SK-N-SH (cell line): ENCODE measurements at places on chromosomes 3 and 15. TPM values are rescaled to one million over a fixed set of nuclear protein-coding genes. Genes with fewer than 3 reads are reported as not detected.

DNA sequence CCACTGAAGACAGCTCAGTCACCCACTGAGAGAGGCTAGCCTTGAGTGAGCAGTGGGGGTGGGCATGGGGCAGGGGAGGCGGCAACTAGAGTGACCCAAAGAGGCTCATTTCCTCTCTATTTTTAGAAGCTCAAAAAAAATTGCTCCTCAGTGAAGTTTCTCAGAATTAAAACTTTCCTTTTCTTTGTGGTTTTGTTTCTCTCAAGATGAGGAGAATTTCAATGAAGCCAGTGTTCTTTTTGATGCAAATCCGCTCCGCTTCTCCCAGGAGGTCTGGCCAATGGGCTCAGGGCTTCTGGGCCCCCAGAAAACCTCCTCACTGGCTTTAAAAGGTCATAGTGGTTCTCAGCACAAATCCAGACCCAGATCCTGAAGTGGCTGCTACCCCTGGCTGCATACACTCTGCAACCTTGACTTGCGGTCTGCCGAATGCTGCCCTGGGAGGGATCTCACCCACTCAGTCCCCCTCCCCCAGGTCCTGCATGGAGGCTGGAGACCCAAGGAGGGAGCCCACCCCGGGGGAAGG is at the start of gene ACSBG1:
Gene ACSBG1 (minus strand): TSS at position 51 of the 526 bp plus-strand sequence. CDS start 64 bp downstream, outside the sequence.
- peaks cover 5% of the 10 kb centered on the region; the same call in 1 of the 2 replicates for H3K27me3 ChIP-seq
- H3K36me3 ChIP-seq: no peaks in the 10 kb centered on the region
- DNase-seq: no peak
- no peak within 1 kb of the TSS for H3K4me3 ChIP-seq

GRCh38 chr15:66294157-66294931 is 976 bp downstream of the DIS3L start:
- peak overlapping the region; percentile 80 for H3K4me3 ChIP-seq
- peak overlapping the region; percentile 88 for H3K27ac ChIP-seq
- no peaks in the 10 kb centered on the region for H3K36me3 ChIP-seq
- peaks cover 26% of the 10 kb centered on the region for H3K4me1 ChIP-seq
- no peaks in the 10 kb centered on the region for H3K27me3 ChIP-seq

DNA sequence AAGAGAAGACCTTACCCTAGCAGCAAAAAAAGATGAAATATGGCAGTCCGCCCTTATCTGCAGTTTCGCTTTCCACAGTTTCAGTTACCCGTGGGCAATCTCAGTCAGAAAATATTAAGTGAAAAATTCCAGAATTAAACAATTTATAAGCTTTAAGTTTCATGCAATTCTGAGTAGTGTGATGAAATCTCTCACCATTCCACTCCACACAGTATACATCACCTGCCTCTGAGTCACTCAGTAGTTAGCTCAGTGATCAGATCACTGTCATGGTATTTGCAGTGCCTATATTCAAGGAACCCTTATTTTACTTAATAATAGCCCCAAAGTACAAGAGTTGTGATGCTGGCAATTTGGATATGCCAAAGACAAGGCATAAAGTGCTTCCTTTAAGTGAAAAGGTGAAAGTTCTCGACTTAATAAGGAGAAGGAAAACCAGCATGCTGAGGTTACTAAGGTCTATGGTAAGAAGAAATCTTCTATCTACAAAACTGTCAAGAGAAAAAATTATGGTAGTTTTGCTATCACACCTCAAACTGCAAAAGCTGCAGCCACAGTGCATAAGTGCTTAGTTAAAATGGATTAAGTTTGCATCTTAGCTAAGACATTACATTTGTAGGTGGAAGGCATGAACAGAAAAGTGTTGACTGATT is 48.1 kb downstream of the HSPBAP1 start:
- no peaks in the 10 kb centered on the region for H3K27me3 ChIP-seq
- DNase-seq: no peak
- no peaks in the 10 kb centered on the region for H3K4me1 ChIP-seq
- H3K36me3 ChIP-seq: peaks cover 19% of the 10 kb centered on the region
- H3K27ac ChIP-seq: no peak overlapping the region

- no peak for DNase-seq
- H3K4me1 ChIP-seq: no peaks in the 10 kb centered on the region
- no peak overlapping the region for H3K4me3 ChIP-seq
- H3K36me3 ChIP-seq: no peaks in the 10 kb centered on the region
- H3K27ac ChIP-seq: no peak overlapping the region
These were observed 342.1 kb downstream of the NR2F2 start for GRCh38 chr15:96672629-96673028.

DNA sequence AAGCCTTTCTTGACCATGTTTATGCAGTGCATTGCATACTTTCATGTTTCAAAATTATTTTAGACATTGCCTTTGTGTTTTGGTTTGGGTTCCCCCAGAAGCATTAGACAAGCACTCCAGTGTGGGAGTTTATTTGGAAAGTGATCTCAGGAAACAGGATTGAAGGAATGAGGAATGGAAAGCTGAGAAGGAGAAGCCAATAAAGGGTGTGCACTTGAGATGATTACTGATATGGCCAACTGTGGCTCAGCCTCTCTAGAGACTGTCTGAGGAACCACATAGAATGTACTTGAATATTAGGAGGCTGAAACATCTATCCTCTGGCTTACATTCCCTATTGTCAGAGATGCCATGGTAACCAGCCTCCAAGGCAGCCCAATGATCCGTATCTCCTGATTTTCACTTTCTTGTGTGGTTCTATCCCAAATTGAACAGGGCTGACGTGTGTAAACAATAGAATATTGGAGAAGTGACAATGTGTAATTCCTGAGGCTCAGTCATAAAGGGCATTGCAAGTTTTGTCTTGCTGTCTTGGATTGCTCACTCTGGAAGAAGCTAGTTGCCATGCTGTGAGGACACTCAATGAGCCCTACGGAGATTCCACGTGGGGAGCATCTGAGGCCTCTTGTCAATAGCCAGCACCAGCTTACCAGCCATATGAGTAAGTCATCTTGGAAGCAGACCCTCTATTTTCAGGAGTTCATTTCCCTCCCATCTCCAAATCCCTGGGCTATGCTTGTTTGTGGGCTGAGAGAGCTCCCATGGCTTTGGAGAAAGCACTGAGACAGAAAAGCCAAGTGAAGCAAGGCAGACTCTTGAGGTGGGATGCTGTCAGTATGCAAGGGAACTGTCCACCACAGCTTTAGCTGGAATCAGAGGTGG is 84.7 kb downstream of the SCN11A start:
- no peaks in the 10 kb centered on the region; the same call in 1 of the 2 replicates for H3K4me1 ChIP-seq
- DNase-seq: no peak
- no peaks in the 10 kb centered on the region for H3K36me3 ChIP-seq
- H3K27ac ChIP-seq: no peak overlapping the region

GRCh38 chr3:10516544-10517452 is 11.4 kb upstream of the ATP2B2 start:
- no peak for DNase-seq
- H3K36me3 ChIP-seq: no peaks in the 10 kb centered on the region
- H3K4me1 ChIP-seq: no peaks in the 10 kb centered on the region
- H3K27ac ChIP-seq: no peak overlapping the region

DNA sequence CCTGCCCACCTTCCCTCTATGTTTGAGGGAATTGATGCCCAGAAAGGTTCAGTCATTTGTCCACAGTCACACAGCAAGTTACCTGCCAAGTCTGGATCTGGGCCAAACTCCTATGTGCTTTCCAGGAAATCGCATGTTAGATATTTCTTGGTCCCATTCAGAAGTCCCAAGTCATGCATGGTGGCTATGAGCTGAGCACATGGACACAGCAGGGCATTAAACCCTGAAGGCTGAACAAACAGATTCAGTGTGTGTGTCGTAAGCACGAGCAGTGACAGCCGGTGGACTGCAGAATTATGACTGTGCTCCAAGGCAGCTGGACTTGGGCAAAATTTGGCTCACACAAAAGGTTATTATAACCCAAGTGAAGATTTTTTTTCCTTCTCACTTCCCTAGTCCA is 11.4 kb upstream of the SLC6A6 start:
- no peaks in the 10 kb centered on the region for H3K36me3 ChIP-seq
- H3K4me3 ChIP-seq: no peak overlapping the region
- no peak overlapping the region for H3K27ac ChIP-seq
- DNase-seq: no peak
- H3K27me3 ChIP-seq: no peaks in the 10 kb centered on the region; the same call in 1 of the 2 replicates
- no peaks in the 10 kb centered on the region for H3K4me1 ChIP-seq

DNA sequence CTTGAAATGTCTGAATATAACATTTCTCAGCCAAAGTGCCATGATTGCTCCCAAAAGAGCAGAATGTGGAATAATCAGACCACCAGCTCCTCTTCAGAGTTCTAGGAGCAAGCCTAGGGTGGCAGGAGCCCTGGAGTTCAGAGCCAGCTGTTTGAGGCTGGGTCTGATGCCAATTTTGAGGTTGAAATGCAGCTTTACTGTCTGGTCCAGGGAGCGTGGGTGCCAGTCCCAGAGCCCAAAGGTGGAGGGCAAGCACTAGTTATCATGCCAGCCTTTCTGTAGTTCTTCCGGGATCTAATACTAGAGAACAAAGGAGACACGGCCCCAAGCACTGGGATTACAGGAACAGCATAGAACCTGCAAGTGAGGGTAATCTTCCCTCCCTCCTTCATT is 69.3 kb downstream of the TNFAIP8L3 start:
- DNase-seq: no peak
- no peaks in the 10 kb centered on the region for H3K27me3 ChIP-seq
- H3K27ac ChIP-seq: no peak overlapping the region
- H3K36me3 ChIP-seq: no peaks in the 10 kb centered on the region
- H3K4me1 ChIP-seq: peaks cover 3% of the 10 kb centered on the region
- no peak overlapping the region for H3K4me3 ChIP-seq

DNA sequence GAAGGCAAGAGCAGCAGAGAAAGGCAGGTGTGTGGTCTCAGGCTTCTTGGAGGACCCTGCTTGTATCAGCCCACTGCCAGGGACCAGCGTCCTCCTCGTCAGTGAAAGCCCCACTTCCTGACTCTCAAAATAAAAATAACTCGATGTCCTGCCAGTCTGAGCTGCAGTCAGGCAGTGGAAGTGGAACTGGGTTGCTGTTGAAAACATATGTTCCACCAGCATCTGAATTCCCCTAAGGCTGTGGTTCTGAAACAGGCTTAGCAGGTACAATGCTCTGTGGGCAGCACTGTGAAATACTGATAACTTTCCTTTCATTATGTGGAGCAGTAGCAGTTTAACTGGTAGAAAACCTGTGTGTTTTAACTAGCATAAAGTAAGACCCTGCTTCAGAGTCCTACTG is 121.6 kb upstream of the EIF1B start:
- no peak overlapping the region for H3K27ac ChIP-seq
- H3K27me3 ChIP-seq: no peaks in the 10 kb centered on the region
- DNase-seq: no peak
- peaks cover 2% of the 10 kb centered on the region; the same call in 1 of the 2 replicates for H3K36me3 ChIP-seq

GRCh38 chr3:157107037-157107436 is 52.9 kb downstream of the CCNL1 start:
- no peaks in the 10 kb centered on the region for H3K27me3 ChIP-seq
- H3K4me3 ChIP-seq: no peak overlapping the region
- no peaks in the 10 kb centered on the region for H3K36me3 ChIP-seq

DNA sequence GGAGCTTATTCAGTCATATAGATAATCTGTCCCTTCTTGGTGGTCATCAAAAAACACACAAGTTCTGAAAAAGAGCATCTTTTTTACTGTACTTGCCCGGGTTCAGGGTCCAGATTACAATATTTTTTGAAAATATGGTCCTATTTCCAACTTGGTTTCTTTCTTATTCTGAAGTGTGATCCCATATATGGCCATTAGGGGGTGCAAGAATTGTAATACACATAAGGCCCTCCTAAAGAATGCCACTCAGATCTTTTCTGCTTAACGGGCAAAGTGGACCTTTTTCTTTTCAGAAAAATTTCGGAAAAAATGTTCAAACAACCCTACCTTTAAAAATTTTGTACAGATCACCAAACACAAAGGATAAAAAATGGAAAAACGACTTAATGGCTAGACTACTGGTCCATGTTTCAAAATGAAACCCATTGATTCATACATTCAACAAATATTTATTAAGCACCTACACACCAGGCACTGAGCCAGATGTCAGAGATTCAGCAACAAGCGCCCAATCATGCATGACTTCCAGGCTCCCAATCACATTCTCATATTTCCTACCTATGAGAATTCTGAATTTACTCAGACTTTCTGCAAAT is 102.0 kb upstream of the MYRIP start:
- no peak overlapping the region for H3K4me3 ChIP-seq
- H3K27ac ChIP-seq: no peak overlapping the region
- no peaks in the 10 kb centered on the region for H3K36me3 ChIP-seq
- H3K4me1 ChIP-seq: no peaks in the 10 kb centered on the region

DNA sequence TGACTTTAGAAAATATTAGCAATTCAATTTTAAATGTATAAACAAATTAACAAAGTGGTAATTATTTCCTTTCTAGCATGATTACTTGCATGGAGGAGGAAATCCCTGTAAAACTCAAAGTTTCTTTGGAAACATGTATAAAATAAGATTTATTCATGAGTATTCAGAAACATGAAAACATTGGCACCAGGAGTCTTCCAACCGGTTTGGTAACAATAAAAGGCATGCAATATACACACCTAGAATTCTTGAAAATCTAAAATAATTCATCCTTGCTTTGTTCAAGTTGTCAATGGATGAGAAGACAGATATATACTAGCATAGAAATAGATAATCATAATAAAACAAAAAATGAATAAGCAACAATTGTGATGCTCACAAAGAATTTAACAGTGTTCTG is 76.4 kb downstream of the ZPLD1 start:
- no peak for DNase-seq
- H3K4me3 ChIP-seq: no peak overlapping the region
- no peaks in the 10 kb centered on the region for H3K27me3 ChIP-seq
- H3K27ac ChIP-seq: no peak overlapping the region
- no peaks in the 10 kb centered on the region for H3K36me3 ChIP-seq

DNA sequence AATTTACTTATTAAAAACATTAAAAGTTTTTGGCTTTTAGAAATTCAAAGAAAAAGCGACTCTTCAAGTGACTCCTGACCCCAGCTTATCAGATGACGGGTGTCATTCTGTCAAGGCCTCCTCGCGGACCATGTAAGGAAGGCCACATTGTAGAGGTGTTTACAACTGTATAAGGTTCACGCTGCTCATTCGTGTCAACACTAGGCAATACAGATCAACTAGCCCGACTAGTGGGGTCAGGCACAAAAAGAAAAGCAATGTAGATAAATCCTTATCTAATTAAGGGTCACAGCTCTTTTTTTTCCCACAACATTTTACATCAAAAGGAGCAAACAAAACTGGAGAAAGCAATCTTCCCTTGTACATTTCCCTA is 207.5 kb upstream of the NR2F2 start:
- H3K27ac ChIP-seq: no peak overlapping the region
- H3K4me3 ChIP-seq: no peak overlapping the region
- DNase-seq: no peak
- H3K27me3 ChIP-seq: no peaks in the 10 kb centered on the region
- no peaks in the 10 kb centered on the region for H3K36me3 ChIP-seq

DNA sequence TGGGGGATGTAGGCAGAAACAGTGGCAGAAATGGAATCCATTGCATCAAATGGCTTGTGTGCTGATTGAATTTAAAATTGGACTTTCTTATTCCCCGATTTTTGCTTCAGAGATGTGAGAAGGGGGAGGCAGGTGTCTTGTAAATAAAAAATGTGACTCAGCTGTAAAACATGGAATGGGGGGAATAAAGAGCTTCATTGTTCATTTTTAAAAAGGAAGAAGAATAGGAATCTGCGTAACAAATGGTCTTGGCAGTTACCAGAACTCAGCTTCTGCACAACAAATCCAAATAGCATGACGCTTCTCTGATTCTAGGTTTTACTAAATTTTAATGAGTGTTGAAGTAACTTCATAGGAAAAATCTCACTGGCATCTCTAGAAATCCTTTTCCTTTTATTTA is 323.9 kb upstream of the GBE1 start:
- no peak overlapping the region for H3K4me3 ChIP-seq
- H3K36me3 ChIP-seq: no peaks in the 10 kb centered on the region
- H3K27me3 ChIP-seq: no peaks in the 10 kb centered on the region
- peaks cover 16% of the 10 kb centered on the region for H3K4me1 ChIP-seq
- no peak for DNase-seq
- no peak overlapping the region for H3K27ac ChIP-seq

Gene ERICH6
- 0.08 and 0.21 TPM in 2 replicates for polyA plus RNA-seq

Gene SPESP1
- polyA plus RNA-seq: not detected in 2 replicates

Gene CASR
- polyA plus RNA-seq: not detected in 2 replicates

Gene GHSR
- polyA plus RNA-seq: not detected in 2 replicates

Gene C3orf85
- polyA plus RNA-seq: not detected in 2 replicates
